Endothelial cell of umbilical vein (primary cell): ENCODE measurements at places on chromosomes 12 and 14. TPM values are rescaled to one million over a fixed set of nuclear protein-coding genes. Genes with fewer than 3 reads are reported as not detected.

GRCh38 chr12:120215357-120215735, 14.4 kb upstream of the RPLP0 start:
- DNase-seq, result no peak

The CTSG gene
- not detected in 2 replicates for total RNA-seq

DNA sequence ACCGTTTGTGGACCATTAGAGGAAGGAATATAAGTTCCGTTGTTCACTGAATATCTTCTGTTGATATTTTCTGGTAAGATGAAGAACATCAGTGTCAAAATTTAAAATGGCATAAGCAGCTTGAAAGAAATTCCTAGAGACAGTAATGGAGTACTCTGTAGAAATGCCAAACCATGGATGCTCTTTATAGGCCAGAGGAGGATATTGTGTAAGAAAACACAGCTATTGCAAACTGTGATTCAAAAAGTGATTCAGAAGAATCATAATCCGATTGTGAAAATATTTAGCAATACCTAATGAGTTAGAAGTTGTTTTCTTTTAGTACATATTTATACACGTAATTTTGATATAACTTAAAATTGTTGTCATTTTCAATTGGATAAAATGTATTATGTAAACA, 102.8 kb downstream of the SLC16A7 start:
- DNase-seq, result no peak

GRCh38 chr14:81472096-81472800, 61.4 kb downstream of the SEL1L start:
- DNase-seq, result no peak

The ADAMTS20 gene
- not detected in 2 replicates for total RNA-seq

GRCh38 chr12:110203546-110203945, 77.5 kb upstream of the ATP2A2 start:
- peak; percentile 79 for DNase-seq

DNA sequence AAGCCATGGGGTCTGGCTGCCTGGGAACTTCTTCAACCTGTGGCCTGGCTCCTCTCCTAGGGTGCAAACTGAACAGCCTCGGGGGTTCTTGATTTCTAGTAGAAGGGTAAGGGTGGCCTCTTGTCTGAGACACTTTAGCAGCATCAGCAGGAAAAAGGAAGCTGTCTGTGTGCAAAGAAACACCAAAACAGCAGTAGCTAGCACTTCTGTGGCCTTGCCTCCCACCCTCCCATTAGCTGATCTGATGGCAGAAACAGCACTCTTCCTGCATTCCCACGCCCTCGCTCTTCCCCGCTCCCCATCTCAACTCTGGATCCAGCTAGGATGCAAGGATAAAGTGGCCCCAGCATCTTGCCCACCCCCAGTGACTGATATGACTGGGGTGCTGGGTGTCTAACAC, 20.7 kb downstream of the SLC7A8 start:
- DNase-seq, result no peak

DNA sequence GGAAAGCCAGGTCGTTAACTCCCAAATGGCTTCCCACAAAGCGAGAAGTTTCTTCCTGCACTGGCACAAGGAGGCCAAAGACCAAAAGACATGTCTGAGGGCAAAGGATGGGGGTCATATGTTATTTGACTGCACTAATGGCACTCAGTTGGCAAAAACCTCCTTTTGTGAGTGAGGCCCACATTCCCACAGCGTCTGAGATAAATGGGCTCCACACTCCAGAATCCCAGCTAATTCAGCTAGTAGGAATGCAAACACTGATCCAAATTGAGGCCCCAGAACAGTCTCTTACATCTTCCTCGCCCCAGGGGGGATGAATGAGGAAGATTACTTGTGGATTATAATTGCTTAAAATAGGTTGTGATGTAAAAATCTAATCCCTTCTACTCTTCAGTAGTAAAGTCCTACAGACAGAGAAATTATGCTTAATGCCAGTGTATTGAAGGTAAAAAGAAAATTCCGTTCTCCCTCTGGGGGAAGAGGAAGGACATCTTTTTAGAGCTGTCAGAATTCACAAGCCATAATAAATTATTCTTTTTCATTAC, 86.4 kb upstream of the PIWIL1 start:
- no peak for DNase-seq

The CDKN3 gene
- 52.0 and 53.2 TPM in 2 replicates for total RNA-seq

GRCh38 chr12:16352481-16352880, 5.0 kb downstream of the MGST1 start:
- DNase-seq, result no peak

- DNase-seq, result no peak
These were observed 22.3 kb upstream of the STK38L start for GRCh38 chr12:27221625-27222387.

GRCh38 chr12:112219195-112219594, 93.8 kb downstream of the TRAFD1 start:
- DNase-seq, result no peak

GRCh38 chr14:39016733-39017095, 86.3 kb downstream of the SEC23A start:
- no peak for DNase-seq

The LRRC9 gene
- not detected in 2 replicates for total RNA-seq

DNA sequence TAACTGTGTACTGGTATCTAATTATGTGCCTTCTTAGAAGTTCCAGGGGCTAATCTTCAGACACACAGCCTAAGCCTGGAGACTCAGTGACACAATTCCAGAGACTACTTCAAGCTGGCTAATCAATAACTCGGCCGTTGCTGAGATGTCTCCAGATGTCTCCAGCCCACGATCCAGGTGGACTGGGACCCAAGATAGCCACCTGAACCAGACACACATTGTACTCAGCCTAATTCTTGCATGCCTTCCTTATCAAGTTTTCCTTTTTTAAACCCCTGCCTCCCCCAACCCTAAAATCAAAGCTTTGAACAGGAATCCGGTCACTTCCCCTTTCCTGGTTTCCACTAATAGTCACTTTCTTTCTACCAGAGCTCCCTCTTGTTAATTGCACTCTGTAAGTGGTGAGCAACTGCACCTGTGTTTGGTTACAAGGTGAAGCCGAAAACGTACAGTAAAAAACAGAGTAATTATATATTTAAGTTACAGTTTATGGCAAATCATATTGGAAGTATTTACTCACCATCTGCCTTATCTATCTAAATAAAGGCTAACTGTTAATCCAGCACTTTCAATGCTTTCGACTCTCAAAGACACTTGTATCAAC, 39.8 kb upstream of the PTGDR start:
- DNase-seq, result no peak

- DNase-seq, result peak; percentile 50
These were observed 48.4 kb upstream of the FOS start for GRCh38 chr14:75230140-75230792.

DNA sequence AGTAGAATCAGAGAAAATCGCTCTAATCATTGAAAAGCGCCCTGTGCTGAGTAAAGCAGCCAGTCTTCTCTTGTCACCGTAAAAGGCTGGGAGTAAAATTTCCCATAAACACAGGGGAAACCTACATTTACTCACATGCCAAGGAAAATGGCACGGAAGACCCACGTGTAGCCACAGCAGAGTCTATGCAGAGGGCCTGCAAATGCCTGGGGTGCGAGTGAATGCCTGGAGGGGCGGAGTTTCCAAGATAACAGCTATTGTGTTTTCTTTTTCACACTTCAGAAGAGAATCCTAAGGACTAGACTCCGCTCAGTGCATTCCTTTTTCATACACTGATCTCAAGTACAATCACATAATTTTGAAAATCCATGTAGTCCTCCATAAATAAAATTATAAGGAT, 159.9 kb upstream of the FOXN3 start:
- DNase-seq, result no peak

GRCh38 chr12:68630598-68630997, 19.9 kb downstream of the RAP1B start:
- no peak for DNase-seq

- DNase-seq, result no peak
These were observed 5.5 kb upstream of the CCDC85C start for GRCh38 chr14:99609245-99610170.

DNA sequence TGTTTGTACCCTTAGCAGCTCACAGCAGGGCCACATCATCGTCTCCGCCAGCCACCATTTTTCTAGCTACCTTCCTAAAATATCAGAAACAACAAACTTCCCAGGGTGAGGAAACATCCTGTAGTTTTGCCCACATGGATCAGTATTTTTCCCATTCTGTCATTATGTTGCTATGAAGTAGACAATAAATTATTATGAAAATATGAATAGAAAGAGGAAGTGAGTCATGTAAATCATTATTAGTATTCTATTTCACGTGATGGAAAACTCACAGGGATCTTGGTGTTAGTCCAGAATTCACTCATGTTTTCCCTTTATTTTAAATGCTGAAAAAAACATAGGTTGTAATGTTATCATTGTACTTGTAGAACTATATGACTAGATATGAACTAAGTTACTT, 319.4 kb downstream of the SYT1 start:
- DNase-seq, result peak; percentile 98

DNA sequence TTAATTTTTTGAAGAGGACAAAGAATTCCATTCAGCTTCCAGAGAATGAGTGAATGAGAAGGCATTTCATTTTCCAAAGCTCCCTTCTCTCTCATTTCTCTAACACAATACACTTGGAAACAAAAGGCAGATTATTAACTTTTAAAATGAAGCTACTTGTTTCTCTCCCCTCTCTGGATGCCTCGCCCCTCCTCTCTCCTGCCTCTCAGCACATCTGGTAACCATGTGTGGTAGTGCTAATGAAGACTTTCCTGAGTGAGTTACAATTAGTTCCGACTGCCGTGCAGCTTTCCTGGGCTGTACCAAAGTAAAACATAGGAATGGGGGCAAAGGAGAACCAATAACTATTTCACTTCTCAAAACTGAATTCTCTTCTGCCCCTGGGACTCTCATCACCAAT, 84.7 kb upstream of the SOX5 start:
- DNase-seq, result no peak

GRCh38 chr12:5022465-5023061, 21.1 kb upstream of the KCNA5 start:
- DNase-seq, result peak; percentile 36

The RPL36AL gene
- total RNA-seq, result 251 and 260 TPM in 2 replicates

GRCh38 chr14:88919502-88919901, 95.1 kb downstream of the TTC8 start:
- no peak for DNase-seq

DNA sequence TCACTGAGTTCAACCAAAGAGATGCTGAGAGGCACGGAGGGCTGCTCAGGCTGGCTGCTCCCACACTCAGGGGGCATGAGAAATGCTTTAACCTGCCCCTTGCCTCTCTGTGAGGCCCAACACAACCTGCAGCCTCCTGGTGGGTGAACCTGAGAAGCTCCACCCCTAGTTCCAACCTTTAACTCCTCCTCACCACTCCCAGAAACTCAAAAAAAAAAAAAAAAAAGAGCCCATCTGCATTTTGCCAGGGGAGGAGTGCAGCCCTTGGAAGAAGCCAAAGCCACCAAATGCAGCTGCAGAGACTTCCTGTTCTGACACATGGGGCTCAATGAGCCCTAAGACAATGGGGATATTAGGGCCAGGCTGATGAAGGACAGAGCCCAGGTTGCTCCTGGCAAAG, 8.9 kb downstream of the KRT4 start:
- DNase-seq, result no peak
